ENCODE measurements at places on chromosomes 5 and 9.

- no peak for DNase-seq
Measured at GRCh38 chr9:110455860-110456259, 118.2 kb upstream of the TXNDC8 start.

GRCh38 chr9:91655658-91656057 is 232.0 kb upstream of the NFIL3 start:
- no peak for DNase-seq

- no peak for DNase-seq
Measured at GRCh38 chr5:109786206-109786855, 96.6 kb downstream of the MAN2A1 start.

- DNase-seq, result no peak
Measured at GRCh38 chr5:149855366-149855765, 89.2 kb downstream of the PDE6A start.

DNA sequence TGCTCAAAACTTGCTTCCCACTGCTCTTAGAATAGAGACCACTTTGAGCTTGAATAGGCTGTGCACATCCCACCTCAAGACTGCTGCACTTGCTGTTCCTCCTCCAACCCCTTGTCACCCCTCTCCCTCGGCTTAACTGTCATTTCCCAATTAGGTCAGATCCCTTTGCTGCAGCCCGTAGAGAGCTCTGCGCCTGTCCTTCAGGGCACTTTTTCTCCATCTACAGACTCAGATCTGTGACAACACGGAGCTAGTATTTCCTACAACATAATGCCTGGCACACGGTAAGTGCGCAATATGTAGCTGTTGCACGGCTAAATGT is 485 bp upstream of the HABP4 start:
- no peak for DNase-seq

GRCh38 chr5:133610489-133611356 is 1.6 kb downstream of the FSTL4 start:
- DNase-seq, result peak; percentile 64

DNA sequence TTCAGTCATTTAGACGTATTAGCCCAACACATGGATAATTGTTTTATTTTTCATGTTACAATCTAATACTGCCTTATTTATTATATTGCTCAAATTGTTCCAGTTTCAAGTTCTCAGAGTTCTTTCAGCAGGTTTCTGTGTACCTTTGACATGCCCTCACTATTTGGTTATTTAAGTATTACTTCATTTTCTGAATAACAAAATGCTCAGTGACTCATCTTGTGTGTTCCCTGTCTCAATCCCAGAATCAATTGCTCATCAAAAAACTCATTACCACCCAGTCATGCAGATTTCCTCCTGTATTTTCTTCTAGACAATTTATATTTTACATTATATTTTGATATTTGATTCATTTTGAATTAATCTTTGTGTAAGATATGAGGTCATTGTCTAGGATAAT is 562.6 kb downstream of the ANXA1 start:
- no peak for DNase-seq

DNA sequence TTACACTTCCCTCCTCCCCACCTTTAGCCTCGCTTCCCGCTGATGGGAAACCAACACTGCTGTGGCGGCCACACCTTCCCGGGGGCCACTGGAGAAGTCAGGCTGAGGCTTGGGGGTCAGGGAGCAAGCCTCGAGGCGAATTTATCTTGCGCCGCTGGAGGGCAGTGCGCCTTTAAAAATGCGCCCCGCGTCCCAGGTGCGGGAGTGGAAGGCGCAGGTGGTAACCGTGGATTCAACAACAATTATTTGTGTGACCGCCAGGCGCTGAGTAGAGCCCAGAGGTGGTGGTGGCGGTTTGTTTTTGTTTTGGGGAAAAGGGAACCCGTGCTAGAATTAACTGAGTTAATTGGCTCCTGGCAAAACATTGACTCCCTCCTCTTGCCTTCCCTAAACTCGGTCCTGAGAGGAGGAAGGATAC is 1.1 kb downstream of the CFAP77 start:
- DNase-seq, result peak; percentile 78

DNA sequence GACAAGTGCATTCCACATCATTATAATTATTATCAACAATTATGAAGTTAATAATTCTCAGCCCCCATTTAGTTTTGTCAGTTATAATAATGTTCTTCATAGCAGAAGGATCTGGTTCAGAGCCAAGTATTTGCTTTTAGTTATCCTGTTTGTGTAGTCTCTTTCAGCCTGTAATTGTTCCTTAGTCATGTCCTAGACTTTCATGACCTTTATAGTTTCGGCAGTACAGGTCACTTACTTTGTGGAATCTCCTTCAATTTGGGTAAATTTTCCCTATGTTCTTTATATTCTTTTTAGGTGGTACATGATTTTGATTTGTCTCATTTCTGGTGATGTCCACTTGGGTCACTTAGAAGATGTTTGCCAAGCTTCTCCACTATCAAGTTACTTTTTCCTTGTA is 34.3 kb downstream of the UBE2R2 start:
- DNase-seq, result no peak

DNA sequence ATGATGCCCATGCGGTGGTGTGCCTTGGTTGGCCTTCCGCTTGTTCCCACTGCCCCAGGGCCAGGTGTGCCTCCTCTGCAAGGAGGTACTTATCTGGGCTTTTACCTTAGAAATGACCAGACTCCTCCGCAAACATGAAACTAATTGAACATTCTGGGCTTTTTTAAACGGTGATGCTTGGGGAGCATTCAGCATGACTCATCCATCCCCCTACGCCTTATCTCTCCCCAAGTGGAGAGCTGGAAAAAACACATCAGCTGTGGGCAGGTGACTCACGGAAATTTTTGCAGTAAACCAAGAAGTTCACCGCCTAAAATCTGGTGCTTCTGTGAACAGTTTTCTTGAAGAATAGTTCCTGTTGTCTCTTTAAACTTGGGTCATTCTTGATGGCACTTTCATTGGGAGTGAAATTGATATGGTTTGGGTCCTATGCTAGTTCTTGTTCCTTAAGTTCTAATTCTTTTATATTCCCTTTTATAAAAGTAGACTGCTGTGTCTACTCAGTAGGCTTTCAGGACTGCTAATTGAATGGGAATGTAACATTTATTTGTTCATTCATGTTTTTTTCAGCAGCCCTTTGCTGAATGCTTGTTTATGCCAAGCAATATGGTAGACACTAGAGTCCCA is 39.6 kb downstream of the SFXN1 start:
- peak; percentile 83 for DNase-seq

DNA sequence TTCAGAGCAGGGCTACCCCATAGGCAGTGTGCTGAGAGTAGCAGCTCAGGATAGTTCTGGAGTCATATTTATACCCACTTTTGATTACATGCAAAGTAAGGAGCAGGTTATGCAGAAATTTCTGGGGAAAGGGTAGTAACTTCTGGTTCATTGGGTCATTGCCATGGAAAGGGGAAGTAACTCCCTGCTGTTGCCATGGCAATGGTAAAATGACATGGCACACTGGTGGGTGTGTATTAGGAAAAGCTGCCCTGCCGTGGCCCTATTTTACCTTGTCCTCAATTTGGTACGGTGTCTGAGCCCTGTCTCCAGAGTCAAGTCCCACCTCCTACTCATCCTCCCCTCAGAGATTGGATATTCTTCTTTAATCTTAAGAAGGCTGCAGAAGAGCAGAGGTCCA is 526.7 kb upstream of the TYRP1 start:
- no peak for DNase-seq

DNA sequence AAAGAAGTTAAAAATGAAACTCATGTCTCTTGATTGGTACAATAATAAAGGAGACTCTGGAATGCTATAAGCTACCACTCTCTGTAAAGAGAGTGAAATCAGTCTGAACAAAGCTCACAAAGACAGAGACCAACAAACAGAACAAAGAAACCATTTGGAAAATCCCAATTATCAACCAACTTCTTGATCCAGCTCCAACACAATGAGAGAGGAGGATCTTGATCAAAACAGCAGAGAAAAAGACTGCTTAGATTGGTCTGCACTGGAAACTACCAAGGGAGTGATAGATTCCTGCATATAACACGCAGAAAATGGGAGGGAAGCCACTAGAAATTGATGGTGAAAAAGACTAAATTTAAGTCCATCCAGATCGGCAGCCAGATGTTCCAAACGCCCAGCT is 23.1 kb upstream of the RNF38 start:
- no peak for DNase-seq

DNA sequence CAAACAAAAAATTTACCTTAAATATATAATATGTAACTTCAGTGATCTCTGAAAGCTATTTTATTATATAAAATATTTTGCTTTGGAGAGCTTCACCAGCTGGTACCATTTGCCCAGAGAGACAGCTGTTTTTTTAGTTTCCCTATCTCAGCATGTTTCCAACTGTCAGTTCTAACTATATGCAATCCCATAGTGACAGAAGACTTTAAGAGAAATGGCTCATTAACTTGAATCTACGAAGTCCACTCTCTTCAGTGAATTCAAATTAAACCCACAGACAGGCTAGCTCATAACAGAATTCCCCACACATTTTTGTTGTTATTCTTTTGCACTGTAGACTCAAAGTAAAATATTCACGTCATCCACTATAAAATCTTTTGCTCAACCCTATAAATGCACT is 251.8 kb upstream of the POU5F2 start:
- DNase-seq, result no peak

DNA sequence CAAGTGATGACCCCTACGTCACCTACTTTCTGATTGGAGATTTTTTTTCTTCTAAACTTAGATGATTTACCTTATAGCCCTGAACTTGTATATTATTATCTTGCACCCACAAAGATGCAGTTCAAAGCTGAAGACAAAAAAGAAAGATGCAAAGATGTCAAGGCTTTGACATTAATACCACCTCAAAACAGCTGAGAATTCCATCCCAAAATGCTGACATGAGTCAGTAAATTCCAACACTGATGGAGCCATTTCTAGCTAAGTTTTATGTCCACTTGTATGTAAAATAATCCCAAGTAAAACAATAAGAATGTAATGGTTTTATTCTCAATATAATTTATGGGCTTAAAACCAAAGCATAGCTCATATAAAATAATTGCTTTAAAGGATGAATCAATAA is 91.5 kb upstream of the CDH9 start:
- no peak for DNase-seq

DNA sequence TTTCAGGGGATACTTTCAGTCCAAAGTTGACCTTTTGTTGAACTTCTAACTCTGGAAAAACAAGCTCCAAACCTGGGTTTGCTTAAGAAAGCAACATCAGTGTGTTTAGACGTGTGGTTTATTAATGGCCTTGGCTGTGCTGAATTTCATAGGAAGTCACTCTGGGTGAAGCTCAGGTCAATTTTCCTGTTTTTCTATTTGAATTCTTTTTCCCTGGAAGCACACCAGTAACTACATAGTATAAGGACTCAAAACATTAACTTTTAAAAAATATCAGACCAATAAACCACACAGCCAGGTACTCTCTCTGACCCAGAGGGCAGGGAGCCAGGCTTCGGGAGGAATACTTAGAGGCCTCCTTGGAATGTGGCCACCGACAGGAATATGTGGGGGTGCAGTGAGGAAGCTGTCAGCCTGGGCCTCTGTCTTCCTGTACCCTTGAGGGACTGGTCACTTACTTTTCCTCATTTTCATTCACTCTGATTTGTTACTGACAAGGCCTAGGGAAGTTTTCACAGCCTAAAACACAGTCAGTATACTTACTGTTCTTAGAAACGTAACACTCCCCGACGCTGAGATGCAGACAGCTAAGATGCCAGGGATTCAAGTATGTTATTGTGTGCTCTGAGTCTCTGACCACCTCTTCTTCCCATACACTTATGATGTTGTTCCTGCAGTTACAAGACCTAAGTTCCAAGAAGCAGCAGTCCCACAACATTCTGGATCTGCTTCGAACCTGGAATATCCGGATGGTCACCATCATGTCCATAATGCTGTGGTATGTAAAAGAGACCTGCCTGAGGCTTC is 18.9 kb downstream of the SLC22A5 start:
- DNase-seq, result no peak

GRCh38 chr5:38751103-38751502 is 94.7 kb upstream of the OSMR start:
- no peak for DNase-seq

DNA sequence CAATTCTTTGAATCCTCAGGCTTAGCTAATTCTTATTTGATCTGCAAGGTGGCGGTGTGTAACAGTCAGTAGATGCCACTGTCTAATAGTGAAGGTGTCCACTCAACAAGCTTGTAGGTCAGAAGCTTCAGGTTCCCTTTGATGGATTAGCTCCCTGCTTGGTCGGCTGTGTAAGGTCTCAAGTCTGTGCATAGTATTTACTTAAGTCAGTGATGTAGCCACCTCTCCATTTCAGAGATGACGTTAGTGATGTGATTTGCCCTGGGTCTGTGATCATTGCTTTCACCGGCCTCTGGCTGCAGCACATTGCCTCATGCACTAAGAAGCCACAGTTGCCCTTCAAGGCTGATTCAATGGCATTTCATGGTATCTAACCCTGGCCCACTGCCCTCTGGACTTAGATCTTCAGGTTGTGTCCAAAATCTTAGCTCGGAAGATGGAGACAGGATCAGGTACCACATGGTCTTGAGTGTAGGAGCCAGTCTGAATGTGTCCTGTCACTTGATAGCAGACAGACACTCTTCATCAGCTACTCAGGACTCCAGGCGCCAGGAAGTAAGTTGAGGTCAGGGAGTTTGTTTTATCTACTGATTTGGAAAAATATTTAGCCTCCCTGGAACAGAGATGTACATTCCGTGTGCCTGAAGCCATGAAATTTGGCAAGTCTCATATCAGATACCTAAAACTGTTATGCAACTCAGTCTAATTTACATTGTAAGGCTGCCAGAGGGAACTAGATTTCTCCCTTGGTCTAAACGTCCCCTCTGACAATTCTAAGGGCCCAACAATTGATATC is 42.9 kb downstream of the SUB1 start:
- no peak for DNase-seq

DNA sequence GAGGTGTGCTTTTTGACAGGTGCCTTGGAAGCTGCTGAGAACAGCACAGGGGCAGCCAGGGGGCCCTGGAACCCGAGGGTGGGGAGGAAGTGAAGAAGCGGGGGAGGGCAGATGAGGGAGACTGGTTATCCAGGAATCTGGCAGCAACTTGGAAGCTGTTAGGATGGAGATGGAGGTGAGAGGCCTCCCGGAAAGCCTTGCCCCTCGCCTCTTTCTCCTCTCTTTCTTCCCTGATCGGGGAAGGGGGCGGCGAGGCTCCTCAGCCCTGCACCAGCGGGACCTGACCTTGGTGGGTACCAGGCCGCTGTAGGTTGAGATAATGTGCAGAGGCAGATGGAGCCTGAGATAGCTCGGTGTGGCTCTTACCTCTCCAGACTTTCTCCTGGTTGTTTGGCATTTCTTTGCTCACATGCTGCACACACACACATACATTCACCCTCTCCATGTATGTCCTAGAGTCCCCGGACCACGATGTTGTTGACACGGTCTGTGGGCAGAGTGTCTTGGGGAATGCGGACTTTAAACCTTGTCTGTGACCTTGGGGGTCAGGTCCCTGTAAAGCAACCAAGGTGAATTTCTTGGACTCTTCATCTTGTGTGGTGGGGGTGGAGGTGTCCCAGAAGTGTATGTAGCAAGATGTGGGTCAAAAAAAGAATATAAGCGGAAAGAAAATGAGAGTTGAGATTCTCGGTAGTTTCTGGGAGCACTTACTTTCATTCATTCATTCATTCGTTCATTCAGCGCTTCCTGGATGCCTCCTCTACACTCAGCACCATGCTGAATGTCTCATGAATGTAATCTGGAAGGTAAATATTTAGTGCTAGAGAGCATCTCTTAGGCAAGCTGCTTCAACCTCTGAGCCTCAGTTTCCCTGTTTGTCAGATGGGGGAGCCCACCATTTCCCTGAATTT is 1.6 kb downstream of the WWC1 start:
- no peak for DNase-seq

GRCh38 chr9:128175726-128176125 is 15.6 kb downstream of the CIZ1 start:
- no peak for DNase-seq
